ENCODE measurements at places on chromosomes 2 and 18.

- no peak for DNase-seq
Measured at GRCh38 chr18:38318416-38318815, 752.8 kb upstream of the CELF4 start.

GRCh38 chr18:37364237-37364636 is 201.4 kb downstream of the CELF4 start:
- DNase-seq = no peak

DNA sequence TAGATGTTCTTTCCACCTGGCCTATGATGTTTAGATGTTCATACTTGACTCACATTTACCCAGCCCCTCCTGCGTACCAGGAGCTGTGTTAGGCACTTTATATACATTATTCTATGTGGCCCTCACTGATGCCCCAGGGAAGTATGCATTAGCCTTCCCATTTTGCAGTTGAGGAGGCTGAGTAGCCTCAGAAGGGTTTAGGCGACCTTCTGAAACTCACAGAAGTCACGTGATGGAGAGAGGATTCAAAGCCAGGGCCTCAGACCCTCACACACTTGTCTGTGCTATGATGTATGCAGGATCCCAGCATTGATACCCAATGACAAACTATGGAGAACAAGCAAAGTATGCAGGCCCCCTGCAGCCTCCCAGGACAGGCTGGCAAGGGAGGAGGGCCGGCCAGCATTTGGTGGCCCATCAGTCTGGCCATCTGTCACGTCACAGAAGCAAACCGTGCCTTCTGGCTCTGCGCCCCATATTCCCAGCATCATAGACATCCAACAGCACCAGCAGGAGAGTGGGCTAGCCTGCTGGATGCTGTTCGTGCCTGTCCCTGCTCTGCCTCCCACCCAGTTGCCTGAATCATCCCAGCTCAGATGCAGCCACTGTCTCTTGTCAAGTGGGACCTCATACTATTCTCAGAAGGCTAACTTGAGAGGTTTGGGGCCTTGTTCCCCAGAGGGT is 33.6 kb downstream of the EHD3 start:
- DNase-seq = no peak

- peak; percentile 51 for DNase-seq
Measured at GRCh38 chr2:170747921-170748320, 22.3 kb upstream of the ERICH2 start.

- no peak for DNase-seq
Measured at GRCh38 chr18:24398540-24398939, 916 bp upstream of the OSBPL1A start.

GRCh38 chr2:18792226-18792629 is 202.9 kb upstream of the NT5C1B start:
- DNase-seq = no peak

DNA sequence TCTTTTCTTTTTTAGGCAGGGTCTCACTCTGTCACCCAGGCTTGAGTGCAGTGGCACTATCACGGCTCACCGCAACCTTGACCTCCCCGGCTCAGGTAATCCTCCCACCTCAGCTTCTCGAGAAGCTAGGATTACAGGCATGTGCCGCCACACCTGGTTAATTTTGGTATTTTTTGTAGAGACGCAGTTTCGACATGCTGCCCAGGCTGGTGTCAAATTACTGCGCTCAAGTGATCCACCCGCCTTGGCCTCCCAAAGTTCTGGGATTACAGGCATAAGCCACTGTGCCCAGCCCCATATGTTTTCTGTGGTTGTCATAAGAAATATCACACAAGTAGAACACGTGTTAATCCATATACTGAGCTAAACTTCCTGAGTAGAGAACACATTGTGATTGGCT is 14.6 kb downstream of the ENOSF1 start:
- no peak for DNase-seq

Measured in SW480 (cell line).